ENCODE measurements at places on chromosomes 2 and 18.

GRCh38 chr2:11777066-11777782 is 30.8 kb downstream of the LPIN1 start:
- no peak for DNase-seq

- no peak for DNase-seq
Observed at GRCh38 chr2:217732992-217733391, 269.8 kb downstream of the TNS1 start.

DNA sequence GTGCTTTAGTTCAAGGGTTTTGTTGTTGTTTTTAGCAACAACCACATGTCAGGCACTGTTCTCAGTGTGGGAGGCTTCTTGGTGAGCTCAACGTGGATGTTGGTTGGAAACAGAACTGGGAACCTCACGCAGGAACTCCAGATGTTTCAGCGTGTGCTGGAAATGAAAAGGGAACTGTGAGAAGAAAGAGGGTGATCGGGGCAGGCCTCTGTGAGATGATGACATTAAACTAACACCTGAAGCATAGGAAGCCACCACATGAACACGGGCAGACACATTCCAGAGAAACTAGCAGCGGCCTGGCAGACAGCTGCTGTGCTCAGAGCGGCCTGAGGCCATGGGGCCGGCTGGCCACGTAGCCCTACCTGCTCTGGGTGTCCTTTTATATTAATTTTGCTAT is 66.4 kb downstream of the COA5 start:
- DNase-seq = no peak

DNA sequence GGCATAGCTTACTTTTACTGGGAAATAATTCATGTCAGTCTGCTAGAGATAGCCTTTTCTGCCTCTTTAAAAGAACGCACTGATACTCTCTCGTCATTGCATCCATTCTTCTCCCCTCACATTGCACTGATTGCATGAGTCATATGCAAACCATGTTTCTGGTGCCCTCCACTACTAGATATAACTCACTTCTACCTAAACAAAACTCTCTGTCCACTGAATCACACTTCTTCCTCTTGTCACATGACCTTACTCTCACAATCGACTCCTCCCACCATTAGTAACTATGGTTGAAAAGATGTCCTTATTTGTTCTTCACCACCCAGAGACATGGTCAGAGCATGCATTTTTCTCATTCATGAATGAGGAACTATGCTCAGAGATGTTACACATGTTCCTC is 158.0 kb downstream of the CSRNP3 start:
- DNase-seq = no peak
